Right ventricle myocardium superior (tissue), 1 donor: ENCODE measurements at places on chromosomes 13 and 19.

- peak; percentile 99 for DNase-seq
Measured at GRCh38 chr19:53196777-53197396, 3.7 kb upstream of the ZNF665 start.

DNA sequence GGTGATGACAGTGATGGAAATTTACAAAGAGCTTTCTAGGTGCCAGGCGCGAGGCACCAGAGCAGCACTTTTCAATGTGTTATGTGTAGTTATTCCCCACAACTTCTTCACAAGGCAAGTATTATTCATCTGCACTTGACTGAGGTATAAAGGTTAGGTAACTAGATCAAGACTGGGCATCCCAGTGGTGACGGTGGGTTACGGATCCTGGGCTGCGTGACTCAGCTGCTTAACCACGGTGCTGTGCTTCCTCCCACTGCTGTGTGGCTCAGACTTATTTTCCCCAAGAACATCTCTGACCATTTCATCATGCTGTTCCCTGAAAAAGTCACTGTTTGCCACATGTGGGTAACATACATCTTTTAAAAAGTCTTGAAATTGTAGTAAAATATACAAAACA lies 19.3 kb downstream of the EDDM13 start:
- no peak for DNase-seq

GRCh38 chr13:101520672-101521071 lies 68.2 kb downstream of the ITGBL1 start:
- DNase-seq, result no peak

DNA sequence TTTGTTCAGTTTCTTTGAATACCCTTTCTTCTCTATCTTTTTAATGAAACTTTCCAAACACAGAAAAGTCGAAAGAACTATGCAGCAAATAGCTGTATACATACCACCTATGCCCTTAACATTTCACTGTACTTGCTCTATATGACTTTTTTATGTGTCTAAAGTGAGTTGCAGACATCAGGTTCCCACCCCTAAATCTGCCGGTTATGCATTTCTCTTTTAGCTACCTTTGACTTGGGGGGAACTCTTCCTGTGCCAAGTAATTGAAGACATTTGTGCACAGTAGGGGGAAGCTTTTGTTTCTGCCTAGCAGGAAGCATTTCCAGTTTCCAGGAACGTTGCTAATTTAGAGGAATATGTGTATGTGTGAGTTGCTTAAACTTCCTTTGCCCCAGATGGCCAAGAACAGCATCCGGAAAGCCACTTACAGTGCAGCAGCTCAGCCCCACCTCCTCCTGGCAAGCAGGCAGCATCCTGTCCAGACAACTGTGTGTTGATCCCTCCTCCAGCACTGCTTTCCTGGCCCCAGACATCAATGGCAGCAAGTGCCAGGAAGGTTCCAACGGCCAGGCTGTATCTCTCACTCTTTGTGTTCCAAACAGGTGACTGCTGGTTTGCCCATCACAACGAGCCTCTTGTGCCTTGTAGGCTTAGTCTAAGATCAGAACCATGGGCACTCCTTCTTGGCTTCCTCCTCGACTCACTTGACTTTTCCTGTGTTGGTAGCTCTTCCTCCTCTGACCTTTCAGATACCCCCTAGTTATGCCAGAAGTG lies 14.7 kb upstream of the GRAMD1A start:
- peak; percentile 80 for DNase-seq

GRCh38 chr19:13931391-13932148 lies 6.6 kb downstream of the PODNL1 start:
- no peak for DNase-seq
